ENCODE measurements at places on chromosomes 6 and 20. TPM values are rescaled to one million over a fixed set of nuclear protein-coding genes. Genes with fewer than 3 reads are reported as not detected.

The MUC22 gene
- total RNA-seq = not detected

DNA sequence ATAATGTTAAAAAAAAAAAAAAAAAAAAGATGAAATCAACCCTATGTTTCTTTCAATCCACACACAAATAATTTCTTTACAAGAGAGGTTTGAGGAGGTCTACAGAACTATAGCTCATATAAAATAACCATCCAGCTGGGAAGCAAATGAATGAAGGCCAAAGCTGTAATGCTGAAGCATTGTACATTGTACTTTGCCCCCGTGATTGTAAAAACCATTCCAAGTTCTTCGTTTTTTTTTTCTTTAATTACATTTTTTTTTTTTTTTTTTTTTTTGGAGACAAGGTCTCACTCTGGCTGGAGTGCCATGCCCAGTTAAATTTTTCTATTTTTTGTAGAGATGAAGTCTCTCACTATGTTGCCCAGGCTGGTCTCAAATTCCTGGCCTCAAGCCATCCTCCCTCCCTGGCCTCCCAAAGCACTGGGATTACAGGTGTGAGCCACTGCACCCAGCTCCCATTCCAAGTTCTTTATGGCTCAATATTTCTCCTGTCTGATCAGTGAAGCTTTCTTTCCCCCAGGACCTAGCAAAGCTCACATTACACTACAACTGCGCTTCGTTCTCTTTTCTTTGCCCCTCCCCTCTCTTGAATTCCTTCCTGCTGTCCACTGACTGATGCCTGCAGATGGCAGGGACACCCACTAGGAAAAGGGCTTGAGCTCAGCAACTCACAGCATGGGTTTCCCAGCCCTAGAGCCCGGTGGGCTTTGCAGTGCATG is 53.0 kb upstream of the NOP56 start:
- H3K36me3 ChIP-seq = no peaks in the 10 kb centered on the region
- no peak overlapping the region for H3K27ac ChIP-seq
- H3K4me1 ChIP-seq = no peaks in the 10 kb centered on the region
- H3K4me3 ChIP-seq = no peak overlapping the region

GRCh38 chr20:24619212-24619611 is 149.8 kb downstream of the SYNDIG1 start:
- DNase-seq = no peak
- no peaks in the 10 kb centered on the region for H3K4me1 ChIP-seq
- H3K27ac ChIP-seq = no peak overlapping the region
- H3K4me3 ChIP-seq = no peak overlapping the region
- no peaks in the 10 kb centered on the region for H3K36me3 ChIP-seq
- peaks cover 4% of the 10 kb centered on the region for H3K27me3 ChIP-seq

GRCh38 chr6:147933224-147933623 is 409.4 kb upstream of the SASH1 start:
- no peak overlapping the region for H3K4me3 ChIP-seq
- no peak for DNase-seq
- no peak overlapping the region for H3K27ac ChIP-seq

- no peaks in the 10 kb centered on the region for H3K27me3 ChIP-seq
- peaks cover 29% of the 10 kb centered on the region for H3K36me3 ChIP-seq
- peak overlapping the region; percentile 92 for H3K27ac ChIP-seq
Observed at GRCh38 chr20:33846291-33846935, 35.3 kb downstream of the CHMP4B start.

All from naive thymus-derived CD8-positive, alpha-beta T cell (primary cell).